ENCODE measurements at places on chromosomes 12 and 14.
A peak's percentile ranks its signal among the peaks of the same experiment; 100 is the strongest.

DNA sequence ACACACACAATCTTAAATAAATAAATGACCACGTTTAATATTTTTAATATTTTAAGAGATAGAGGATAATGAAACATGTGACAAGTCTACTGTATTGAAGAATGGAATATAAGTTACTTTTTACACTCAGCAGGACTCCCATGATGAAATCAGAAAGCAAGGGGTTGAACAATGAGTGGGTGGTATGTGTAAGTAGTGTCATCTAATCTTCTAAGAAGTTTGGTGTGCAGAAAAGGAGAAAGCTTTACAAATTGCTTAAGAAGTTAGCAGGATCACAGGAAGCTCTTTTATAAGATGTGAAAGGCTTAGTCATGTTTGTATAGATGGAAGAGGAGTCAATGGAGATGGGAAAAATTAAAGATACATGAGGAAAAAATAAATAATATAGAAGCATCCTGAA is 47.8 kb downstream of the SLC15A5 start:
- no peak for DNase-seq

DNA sequence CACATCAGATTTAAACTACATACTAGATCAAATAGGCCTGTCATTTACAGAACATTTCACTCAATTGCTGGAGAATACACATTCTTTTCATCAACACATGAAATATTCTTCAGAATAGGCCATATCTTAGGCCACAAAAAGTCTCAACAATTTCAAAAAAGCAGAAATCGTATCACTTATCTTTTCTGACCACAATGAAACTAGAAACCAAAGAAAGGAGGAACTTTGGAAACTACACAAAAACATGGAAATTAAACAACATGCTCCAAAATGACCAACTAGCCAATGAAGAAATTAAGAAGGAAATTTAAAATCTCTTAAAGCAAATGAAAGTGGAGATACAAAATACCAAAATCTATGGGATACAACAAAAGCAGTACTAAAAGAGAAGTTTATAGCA is 35.1 kb downstream of the PARP11 start:
- no peak for DNase-seq

DNA sequence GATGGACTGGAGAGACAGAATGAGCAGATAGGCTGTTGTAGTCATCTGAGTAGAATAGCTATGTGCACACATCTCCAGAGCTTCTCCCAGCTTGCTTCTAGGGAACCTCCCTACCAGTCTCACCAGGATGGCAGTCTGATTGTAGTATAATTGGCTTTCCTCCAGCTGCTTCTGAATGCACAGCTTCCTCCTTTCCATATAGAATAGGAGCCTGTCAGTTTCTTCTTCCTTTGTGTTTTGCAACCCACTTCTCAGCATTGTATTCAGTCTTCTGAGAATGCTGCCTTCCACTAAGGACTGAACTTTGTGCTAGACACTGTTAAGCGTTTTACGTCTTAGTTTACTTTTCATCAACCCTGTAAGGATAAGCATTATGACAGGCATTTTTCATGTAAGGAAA is 2.2 kb upstream of the CSAD start:
- DNase-seq = no peak

GRCh38 chr14:73225496-73225895 is 11.8 kb upstream of the PAPLN start:
- DNase-seq = no peak

GRCh38 chr12:121949648-121950397 is 31.4 kb downstream of the CFAP251 start:
- DNase-seq = no peak

DNA sequence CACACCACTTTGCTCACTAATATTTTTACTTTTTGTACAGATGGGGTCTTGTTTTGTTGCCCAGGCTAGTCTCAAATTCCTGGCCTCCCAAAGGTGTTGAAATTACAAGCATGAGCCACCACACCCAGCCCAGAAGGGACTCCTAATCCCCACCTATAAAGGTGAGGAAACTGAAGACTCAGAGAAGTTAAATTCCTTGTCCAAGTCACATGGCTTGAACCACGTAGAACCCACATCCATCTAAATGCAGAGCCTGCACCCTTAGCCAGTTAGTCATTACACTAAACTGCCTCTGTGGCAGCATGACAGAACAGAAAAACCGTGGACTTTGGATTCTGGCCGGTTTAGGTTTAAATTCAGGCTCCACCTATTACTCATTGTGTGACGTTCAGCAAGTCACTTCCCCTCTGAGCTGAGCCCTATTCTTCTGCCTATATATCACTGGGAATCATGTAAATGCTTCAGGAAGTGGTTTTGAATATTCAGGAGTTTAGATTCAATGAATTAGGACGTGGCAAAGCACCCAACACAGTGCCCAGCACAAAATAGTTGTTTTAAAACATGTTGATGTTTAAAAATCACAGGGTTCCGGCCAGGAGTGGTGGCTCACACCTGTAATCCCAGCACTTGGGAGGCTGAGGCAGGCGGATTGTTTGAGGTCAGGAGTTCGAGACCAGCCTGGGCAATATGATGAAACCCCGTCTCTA is 3.0 kb upstream of the CORO1C start:
- DNase-seq = no peak

- DNase-seq = no peak
These were observed 5.0 kb upstream of the MIA2 start for GRCh38 chr14:39228509-39229221.

DNA sequence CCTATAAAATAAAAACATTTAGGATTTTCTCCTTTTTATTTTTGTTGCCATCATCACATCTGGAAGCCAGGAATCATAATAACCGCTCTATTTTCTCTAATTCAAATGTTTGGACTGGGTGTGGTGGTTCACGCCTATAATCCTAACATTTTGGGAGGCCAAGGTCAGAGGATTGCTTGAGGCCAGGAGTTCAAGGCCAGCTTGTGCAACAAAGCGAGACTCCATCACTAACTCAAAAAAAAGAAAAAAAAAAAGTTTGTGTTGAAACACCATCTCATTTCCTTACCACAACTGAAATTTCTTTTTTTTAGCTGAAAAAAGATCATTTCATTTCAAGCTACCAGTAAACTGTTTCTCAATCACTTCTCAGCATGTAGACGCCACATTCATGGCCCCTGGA is 8.8 kb upstream of the BAZ1A start:
- no peak for DNase-seq

- no peak for DNase-seq
These were observed 70.6 kb downstream of the TMEM132C start for GRCh38 chr12:128337431-128338170.

GRCh38 chr12:100141666-100141997 is 1.0 kb downstream of the BLTP3B start:
- no peak for DNase-seq

GRCh38 chr12:62893276-62893675 is 41.7 kb downstream of the PPM1H start:
- DNase-seq = no peak

DNA sequence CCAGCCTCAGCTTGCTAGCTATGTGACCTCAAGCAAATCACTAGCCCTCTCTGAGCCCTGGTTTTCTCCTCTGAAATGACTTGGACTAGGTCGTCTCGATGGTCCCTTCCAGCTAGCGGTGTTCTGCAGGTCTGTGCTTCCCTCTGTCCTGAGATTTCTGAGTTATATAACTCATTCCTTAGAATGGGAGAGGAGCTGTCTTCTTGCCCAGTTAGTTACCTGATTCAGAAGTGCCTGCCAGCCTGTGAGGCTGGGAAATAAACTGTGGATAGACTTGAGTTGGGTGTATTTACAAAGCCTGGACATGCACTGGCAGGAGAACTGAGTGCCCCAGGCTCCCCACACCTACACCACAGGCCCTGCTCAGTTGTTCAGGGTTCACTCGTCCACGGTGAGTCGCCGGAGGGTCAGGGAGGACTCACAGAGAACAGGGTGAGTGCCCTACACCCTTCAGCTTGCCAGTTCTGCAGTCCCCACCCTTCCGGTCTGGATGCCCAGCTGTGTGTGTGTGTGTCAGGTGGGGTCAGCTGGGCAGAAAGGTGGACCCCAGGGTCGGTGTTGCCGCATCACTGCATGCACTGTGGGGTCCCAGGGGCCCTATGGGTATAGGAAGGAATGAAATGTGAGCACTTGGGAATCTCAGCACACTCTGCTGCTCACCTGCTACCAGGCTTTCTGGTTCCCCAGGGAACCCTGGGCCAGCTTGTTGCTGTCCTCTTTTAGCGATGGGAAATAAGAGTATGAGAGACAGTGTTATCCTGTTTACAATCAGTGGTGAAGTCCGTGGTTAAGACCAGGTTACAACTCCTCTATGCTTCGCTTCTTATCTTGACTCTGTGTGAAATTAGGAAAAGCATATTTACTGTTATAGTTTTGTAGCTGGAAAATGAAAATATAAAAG is 348.2 kb downstream of the DPF3 start:
- no peak for DNase-seq

GRCh38 chr12:10661338-10661737 is 12.5 kb downstream of the STYK1 start:
- no peak for DNase-seq

GRCh38 chr12:26799741-26800140 is 33.3 kb downstream of the ITPR2 start:
- DNase-seq = no peak

DNA sequence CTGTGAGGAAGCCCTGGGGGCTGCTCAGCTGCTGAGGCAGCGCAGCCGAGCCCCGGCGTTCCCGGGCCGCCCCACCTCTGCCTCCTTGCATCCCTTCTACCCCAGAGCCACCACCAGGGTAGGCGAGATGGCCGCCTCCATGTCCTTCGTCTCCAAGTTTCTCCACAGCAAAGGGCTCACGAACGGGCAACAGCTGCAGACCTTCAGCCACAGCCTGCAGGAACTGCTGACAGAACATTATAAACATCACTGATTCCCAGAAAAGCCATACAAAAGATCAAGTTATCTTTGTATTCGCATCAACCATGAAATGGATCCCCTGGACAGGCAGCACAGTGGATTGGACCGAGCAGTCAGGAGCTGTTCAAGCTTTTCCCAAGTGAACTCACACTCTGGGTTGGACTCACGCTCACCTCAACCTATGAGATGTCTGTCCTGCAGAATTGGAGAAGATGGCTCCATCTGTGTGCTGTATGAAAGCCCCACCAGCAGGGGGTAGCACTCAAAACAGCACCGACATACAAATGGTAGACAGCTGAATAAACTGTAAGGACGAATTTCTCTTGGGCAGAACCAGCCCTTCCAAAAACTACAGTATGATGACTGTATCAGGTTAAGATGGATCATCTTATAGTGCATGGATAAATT is 19.4 kb upstream of the A2M start:
- DNase-seq = no peak

DNA sequence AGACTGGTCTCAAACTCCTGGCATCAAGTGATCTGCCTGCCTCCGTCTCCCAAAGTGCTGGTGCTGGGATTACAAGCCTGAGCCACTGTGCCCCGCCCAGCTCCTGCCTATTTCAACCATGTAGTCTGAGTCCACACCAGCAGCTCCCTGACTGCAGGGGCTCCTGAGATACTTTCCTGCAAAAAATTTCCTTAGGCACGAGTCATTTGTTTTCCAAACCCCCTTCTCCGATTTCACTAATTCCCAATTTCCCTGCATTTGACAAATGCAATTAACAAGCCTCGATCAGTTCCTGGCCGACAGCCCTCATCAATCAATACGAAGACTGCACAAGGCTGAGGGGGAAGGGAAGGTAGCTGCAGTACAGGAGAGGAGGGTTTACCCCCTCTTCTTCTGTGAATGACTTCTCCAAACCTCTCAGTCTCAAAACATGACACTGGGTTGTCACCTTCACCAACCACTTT is 10.1 kb downstream of the PSMB5 start:
- DNase-seq = no peak

GRCh38 chr14:56413721-56414120 is 165.9 kb upstream of the TMEM260 start:
- DNase-seq = no peak

DNA sequence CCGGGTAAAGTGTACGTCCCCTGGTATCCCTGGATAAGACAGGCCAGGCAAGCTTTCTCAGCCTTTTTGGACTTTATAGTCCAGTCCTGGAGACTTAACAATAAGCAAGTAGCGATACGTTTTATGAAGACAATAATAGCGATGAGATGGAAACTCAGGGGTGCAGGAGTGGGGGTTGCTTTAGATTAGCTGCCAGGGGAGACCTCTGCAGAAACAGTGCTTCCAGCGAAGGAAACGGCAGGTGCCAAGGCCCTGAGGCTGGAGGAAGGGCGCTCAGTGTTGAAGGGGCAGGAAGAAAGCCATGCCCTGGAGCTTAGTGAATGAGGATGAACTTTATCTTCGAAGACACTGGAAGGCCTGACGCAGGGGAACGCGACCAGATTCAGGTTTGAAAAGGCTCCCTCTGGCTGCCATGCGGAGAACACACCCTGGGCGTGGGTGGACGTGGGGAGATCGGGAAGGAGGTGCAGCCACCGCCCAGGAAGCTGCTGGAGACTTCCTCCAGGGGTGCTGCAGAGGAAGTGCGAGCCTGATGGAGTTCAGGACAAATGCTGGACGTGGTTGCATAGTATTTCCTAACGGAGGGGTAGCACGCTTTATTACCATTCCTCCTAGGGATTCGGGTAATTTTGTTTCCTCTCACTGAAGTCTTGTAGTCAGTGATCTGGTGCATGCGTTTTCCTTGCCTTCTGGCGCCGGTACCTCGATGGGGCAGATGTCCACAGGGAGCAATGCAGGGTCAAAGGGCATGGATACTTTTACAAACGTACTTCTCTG is 26.1 kb upstream of the UBC start:
- DNase-seq = peak; percentile 72

- DNase-seq = no peak
These were observed 32.1 kb upstream of the PPM1H start for GRCh38 chr12:62966990-62967506.

DNA sequence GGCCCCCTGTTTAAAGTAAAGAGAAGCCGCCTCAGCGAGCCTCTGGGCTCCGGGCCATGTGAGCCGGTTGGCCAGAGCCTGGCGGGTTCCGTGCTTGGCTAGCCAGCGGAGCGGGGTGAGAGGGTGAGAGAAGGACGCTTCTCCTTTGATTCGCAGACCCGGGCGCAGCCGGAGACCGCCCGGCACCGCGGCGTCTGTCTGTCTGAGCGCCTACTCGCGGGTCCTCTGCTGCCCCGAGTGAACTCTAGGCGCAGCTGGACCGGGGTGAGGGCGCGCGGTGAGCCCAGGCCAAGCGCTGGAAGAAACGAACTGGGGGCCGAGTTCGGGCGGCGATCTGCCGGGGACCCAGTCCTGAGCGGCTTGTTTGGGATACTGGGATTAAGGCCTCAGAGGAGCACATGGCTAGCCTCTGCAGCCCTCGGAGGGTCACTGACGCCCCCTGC is 41.4 kb upstream of the TBX5 start:
- no peak for DNase-seq

DNA sequence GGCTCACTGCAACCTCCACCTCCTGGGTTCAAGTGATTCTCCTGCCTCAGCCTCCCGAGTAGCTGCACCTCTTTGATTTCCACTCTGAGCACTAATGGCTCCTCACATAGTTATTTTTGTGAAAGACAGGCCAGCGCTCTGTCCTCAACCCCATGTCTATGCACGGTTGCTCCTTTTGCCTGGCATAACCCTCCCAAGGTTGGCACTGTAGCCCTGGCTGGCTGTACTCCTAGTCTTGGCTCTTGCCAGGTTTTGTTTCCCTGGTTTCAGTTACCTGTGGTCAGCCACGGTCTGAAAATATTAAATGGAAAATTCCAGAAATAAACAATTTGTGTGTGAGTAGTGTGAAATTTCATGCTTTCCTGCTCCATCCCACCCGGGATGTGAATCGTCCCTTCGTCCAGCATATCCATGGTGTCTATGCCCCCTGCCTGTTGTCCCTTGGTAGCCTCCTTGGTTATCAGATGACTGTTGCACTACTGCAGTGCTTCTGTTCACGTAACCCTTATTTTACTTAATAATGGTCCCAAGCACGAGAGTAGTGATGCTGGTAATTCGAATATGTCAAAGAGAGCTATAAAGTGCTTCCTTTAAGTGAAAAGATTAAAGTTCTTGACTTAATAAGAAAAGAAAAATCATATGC is 12.3 kb upstream of the DCD start:
- no peak for DNase-seq
